ENCODE measurements at places on chromosomes 4 and X.
A peak's percentile ranks its signal among the peaks of the same experiment; 100 is the strongest.

DNA sequence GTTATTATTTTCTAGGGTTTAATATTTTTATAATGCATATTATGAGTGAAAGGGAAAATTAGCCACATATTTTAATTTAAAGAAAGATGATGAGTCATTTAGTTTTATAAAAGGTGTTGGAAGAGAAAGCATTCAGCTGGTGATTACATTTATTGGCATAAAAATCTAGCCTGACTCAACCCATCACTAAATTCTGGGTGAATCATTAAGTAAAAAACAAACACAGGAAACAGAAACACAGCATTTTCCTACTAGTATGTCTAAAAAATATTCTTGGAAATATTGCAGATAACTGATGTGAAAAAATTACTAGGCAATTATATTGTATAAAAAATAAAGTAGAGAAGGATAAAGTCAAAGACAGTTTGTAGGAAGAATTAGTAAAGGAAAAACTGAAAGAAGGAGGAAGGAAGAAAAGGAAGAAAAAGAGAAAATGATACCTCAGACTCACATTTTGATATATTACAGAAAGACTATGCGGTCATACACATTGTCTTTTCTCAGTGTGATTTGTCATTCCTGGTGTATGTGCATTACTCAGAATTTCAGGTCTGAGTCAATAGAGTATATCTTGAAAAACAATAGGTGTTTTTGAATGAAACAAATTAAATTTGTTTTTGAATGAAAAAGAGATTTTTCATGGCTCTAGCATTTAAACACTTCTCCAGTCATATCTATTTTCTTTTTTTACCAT is 48.0 kb upstream of the SPOCK3 start:
- DNase-seq: no peak

DNA sequence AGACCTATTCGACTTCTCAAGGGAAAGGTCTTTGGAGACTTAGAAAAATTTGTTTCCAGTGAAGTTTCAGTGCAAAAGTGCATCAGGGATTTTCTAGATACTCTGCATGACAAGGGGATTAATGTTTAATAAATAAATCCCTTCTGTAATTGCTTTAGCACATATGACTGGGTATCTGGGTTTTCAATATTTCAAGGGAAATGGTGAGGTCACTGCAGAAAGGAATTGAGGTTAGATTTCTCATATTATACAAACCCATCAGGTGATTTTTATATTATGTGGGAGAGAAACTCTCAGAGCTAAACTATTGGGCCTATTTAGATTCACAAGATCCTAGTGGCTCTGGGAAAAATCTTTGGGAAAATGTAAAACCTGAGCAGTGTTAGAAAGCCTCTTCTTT is 48.3 kb upstream of the SLC4A4 start:
- no peak for DNase-seq

DNA sequence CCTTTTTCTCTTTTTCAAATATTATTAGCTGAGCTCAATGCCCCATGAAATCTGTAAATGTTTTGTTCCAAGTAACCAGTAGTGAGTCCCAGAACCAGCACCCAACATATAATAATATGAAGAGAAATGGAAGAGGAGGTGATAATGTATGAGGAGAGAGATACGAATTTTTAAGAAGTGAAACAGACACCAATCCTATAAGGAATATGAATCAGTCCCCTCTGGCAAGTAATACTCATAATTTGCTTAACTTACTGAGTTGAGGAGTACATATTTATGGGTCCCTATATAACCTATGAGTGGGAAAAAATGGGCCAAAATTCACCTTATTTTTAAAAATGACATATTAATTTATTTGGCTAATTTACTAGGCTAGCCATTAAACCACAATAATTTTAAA is 8.4 kb upstream of the CBR4 start:
- DNase-seq: no peak

DNA sequence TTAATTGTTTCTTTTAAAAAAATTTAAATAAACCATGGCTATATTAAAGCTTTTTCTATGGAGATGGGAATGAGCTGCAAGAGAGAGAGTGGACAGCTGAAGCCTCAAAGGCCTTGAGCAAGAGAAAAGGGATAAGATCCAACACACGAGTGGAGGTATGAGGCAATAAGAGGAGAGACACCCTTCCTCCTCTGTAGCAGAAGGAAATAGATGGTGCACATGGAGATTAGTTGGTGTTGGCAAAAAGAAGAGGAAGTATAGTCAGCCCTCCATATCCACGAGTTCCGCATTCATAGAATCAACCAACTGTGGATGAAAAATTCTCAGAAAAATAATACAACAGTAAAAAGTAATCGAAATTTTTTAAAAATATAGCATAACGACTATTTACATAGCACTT is 3.2 kb downstream of the CXorf38 start:
- peak; percentile 36 for DNase-seq

- DNase-seq: peak; percentile 72
Observed at GRCh38 chrX:155068165-155068564, 2.8 kb downstream of the CMC4 start.

DNA sequence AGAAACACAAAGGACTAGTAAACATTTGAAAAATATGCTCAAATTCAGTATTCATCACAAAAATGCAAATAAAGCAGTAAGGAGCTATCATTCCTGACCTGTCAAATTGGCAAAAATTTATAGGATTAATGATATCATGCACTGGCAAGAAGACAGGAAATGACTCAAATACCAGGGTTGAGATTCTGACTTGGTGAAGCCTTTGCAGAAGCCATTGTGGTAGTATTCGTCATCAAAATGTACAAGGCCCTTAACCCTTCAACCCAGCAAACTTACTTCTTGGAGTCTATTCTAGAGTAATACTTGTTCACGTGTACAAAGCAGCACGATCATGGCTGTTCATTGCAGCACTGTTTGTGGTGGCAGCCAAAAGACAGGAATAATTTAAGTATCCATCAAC is 132.4 kb downstream of the ENOX2 start:
- peak; percentile 87 for DNase-seq
